ENCODE measurements at places on chromosomes 6 and 20.
A peak's percentile ranks its signal among the peaks of the same experiment; 100 is the strongest.

GRCh38 chr20:51661609-51662178 is 106.5 kb downstream of the ATP9A start:
- peak; percentile 69 for DNase-seq

- DNase-seq, result no peak
Observed at GRCh38 chr6:118902726-118903125, 8.8 kb downstream of the ASF1A start.

DNA sequence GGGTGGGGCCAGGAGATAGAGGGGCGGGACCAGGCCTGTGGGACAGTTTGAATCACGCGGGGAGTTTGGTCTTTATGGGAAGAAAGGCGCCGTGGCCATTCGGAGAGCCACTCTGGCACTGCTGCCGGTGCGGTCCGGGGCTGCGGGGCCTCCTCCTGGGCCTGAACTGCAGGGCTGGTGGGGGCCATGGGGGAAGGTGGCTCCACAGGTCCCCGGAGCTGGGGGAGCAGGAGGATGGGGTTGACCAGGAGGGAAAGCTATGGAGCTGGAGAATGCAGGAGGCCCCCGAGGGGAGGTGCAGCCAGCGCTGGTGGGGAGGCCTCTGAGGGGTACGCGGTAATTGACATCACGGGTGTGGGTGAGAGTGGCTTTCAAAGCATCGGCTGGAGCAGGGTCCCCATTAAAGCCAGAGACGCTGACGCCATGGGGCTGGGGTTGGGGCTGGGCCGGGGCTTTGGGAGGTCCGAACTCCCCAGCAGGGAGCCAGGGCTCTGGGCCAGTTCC is 1.8 kb upstream of the BHLHE23 start:
- no peak for DNase-seq

- no peak for DNase-seq
Observed at GRCh38 chr20:38373231-38373867, 27.1 kb downstream of the LBP start.

DNA sequence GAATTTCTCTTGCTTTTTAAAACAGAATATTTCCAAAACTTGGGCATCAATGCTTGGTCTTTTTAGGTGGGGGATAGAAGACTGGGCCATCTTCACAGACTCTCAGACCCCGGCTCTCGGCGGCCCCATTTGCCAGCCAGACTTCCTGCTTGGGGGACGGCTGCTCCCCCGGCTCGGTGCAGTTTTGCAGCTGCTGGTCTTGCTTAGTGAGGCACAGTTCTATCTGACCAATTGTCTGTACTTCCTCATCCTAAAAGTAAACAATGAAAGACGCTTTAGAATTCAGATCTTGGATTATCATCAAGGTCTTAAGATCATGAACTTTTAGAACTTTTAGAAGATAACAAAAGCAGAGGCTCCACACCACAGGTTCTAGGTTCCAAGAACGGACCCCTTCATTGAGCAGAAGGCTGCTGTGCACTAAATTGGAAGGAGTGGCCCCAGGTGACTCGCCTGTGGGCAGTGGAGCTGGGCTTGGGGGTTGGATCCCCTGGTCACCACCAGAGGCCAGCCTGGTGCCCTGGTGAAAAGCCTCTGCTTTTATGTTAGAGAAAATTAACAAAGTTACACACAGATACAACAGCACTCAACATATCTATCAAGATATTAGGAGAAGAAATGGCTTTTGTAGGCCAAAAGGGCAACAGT is 26.7 kb downstream of the RNASET2 start:
- no peak for DNase-seq
